ENCODE measurements at places on chromosomes 2 and 18. TPM values are rescaled to one million over a fixed set of nuclear protein-coding genes. Genes with fewer than 3 reads are reported as not detected.
A peak's percentile ranks its signal among the peaks of the same experiment; 100 is the strongest.

DNA sequence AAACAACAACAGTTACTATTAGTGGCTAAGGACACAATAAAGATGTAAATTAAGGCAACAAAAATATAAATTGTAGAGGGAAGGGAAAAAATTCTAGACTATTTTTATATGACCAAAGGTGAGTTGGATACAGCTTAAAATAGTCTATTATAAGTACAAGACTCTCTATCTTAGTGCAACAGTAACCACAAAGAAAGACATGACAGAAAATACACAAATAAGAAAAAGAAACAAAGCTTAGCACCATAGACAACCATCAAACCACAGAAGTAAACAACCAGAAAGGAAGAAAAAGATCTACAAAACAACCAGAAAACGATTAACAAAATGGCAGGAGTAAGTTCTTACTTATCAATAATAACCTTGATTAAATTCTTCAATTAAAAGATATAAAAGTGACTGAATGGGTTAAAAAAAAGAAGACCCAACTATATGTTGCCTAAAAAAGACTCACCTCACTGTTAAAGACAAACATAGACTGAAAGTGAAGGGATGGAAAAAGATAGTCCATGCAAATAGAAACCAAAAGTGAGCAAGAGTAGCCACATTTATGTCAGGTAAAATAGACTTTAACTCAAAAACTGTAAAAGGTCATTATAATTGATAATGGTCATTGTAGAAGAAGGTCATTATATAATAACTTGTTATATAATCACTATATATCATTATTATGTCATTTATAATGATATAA lies 62.5 kb downstream of the USP40 start:
- no peak for DNase-seq

DNA sequence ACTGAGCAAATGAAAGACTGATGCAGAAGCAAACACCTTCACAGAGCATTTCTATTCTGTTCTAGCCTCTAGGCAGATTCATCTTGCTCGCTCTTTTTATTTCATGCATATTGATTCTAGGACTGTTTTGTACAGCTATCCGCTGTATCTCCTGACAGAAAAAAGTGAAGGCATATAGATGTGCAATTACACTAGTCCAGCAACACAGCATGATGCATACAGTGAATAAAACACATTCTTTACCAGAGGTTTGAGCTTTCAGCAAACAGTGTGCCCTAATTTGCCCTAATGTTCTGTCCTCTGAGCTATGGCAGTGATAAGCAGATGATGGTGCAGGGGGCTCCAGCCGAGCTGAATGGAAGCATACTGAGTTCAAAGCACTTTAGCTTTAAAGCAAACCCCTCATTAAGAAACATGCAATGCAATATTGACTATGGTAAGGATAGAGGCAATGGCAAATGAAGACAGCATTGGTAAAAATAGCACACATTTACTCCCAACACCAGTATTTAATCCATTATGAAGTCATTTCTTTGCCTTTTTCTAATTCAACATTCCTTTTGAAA lies 141.2 kb upstream of the RGPD4 start:
- DNase-seq: no peak

- no peak for DNase-seq
Measured at GRCh38 chr2:143600116-143600515, 470.9 kb downstream of the ARHGAP15 start.

DNA sequence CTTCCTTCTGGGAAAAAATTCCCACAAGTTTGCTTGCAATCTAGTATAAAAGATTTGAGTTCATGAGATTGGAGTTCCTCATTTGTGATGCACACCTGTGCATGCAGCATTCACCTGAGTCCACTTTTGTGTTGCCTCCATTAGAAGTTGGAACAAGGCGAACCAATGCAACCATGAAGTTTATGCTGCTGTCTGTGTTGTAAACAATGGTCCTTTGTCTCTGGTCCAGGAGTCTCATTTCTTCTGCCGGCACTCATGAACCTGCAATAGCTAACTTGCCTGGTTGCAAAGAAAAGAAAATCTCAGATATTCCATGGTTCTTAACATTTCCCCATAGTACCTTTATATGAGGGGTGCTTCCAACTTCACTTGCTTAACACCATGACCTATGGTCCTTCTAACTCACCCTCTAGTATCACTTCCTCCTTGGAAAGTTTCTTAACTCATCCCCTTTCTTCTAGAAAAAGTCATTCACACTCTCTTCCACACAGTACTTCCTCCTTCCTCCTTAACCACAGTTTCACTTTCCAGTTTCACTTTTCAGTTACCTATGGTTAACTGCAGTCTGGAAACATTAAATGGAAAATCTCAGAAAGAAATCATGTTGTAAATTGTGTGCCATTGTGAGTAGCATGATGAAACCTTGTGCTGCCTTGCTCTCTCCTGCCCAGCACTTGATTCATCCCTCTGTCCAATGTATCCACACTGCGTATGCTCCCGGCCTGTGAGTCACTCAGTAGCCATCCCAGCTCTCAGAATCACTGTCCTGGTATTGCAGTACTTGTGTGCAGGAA lies 128.8 kb upstream of the TRIB2 start:
- peak; percentile 80 for DNase-seq

DNA sequence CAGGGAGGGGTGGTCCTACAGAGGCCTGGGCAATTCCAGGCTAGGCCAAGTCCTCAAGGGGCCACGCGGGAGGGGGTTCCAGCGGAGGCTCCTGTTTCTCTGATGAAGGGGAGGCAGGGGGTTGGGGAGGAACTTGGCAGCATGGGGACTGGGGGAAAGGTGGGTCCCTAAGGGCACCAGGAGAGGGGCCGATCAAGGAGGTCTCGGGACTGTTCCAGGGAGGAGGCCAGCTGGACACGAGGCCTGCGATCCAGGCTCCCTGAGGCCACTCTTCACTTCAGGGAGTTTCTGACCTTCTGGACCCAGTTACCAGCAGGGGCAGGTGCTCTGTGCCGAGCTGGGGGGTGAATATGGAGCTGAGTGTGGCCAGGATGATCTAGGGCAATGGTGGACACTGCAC lies 71.5 kb downstream of the ASB1 start:
- no peak for DNase-seq

DNA sequence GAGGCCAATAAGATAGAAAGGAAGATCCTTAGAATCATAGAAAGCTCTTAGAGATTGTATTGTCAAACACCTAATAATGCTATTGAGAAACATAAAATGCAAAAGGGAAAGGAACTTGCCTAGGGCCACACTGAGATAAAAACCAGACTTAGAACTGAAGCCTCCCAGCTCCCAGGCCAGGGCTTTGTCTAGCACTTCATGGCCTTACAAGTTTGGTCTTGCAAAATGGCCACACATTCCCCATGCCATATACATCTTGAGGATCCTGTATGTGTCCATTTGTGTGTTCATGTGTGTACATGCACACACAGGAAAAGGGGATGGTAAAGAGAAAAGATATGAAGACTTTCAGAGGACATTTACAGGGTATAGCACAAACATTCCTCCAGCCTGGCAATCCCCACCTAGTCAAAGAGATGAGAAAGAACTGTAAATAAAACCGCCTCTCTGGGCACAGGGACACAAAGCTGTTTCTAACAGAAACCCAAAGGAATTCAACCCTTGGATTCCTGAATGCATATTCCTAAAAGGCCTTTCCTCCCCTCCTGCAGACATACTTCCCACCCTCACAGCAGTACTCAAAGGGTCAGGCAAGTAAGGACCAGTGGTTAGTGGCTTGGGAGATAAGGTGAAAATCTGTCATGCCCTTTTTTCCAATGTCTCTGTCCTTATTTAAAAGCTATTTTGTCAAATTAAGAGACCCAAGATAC lies 99.7 kb upstream of the KLHL29 start:
- no peak for DNase-seq

DNA sequence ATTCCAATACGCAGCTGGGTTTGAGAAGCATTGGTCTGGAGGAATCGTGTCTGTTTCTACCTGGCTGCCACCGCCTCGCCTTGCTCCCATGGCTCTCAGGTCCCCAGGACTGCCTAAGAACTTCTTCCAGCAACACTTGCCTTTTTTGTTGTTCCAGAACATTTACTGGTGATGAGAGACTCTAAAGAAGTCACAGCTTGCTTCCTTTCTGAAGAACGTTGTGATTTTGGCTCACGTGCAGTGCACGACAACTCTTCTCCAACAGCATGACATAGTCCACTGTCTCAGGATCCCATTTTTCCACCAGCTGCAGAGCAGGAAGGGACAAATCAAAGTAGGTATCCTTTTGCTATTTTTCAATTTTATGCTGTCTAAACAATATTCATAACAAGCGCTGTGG lies 940.9 kb downstream of the SLC4A3 start:
- no peak for DNase-seq

GRCh38 chr2:30414961-30415360 lies 32.1 kb upstream of the LCLAT1 start:
- no peak for DNase-seq

DNA sequence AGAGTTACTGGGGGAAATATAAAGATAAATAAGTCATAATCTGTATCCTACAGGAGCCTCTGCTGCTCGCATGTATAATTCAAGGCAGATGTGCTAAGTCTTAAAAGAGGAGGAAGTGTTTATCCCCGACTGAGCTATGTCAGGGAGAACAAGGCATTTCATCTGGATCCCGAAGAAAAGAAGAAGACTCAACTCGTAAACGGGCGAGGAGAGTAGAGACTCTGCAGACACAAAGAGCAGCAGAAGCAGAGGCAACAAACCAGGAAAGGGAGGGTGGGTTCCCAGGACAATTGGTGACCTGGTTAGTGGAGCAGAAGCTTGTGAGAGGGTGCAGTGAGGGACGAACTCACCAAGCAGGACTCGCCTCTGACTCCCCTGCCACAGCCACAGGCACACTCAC lies 368.6 kb downstream of the EIPR1 start:
- DNase-seq: no peak

- no peak for DNase-seq
Measured at GRCh38 chr2:102143450-102143985, 972 bp downstream of the IL1R1 start.

The PLGLB1 gene
- total RNA-seq: 0.62 TPM

The C2orf15 gene
- 4.4 TPM for total RNA-seq

- no peak for DNase-seq
Measured at GRCh38 chr18:47983055-47983454, 52.6 kb upstream of the SMAD2 start.

- DNase-seq: peak; percentile 83
Measured at GRCh38 chr2:138615257-138615656, 113.7 kb downstream of the SPOPL start.

DNA sequence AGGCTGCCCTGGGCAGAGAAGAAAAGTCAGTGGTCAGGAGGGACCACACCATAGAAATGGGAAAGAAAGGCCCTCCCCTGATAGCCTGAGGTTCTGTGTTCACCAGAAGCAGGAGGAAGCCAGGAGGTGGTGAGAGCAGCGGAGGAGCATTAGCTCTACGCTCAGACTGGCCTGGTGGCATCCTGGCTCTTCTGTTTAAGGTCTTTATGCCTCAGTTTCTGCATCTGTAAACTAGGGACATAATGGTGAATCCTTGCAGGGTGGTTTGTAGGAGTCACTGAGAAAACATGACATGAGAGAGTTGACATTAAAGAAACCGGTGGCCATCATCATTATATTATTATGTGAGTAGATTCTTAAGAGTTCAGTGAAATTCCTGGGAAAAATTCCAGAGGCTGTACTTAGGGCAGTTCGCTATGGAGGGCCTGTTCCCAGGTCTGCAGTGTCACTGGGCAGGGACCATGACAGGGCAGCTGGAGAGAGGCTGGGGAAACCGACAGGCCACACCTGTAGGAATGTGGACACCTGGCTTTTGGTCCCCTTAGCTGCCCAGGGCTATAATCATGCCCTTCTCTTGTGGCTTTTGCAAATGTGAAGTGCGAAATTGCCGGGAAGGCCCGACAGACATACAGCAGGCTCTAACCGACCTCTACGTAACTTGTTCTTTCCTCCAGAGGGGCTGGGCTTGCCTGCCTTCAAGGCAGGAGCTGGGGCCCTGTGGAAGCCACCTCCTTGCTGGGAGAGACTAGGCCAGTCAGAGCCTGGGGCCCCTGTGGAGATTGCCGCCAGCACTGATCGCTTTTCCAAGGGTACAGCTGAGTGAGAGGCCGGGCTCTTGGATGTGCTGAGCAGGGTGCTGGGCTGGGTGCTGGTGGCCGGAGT lies 31.0 kb downstream of the GLI2 start:
- DNase-seq: no peak

GRCh38 chr2:174573621-174574081 lies 24.0 kb downstream of the WIPF1 start:
- DNase-seq: no peak

The KCNG3 gene
- 2.4 TPM for total RNA-seq

DNA sequence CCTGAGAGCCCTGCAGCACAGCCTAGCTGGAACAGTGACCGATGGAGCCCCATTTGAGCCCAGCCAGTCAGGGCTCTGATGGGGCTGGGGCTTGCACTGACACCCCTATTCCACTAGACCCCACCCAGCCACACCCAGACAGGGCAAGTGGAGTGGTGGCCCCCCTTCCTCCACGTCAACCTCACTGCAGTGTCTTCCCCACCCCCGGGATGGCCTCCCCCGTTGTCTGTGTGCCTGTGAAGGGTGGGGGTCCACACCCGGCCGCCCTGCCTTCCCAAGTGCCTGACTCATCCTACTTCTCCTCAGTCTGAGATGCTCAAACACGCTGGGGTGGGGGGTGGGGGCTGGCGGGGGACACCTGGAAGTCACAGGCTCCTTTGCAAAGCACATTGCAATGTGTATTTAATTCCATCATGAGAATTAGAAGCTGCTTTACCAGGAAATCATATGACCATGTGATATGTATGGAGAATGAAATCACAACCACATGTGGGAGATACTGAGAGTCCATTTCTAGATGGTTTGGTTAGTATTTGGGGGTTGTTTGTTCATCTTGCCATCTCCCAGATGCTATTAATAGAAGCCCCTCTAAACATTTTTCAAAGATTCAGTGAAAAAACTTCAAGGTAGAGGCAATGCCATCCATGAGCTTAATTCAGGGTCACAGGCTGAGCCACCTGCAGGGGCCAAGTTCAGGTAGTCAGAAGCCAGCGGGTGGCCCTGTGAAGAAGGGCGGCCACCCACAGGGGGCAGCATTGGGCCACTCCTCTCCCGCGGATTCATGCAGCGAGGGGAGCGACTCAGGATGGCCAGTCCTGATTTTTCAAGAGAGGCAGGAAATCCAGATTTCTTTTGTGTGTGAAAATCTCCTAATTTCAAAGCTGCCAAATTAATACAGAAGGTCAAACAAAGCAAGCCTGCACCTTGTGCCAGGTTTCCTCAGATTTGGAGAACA lies 22.7 kb upstream of the GMPPA start:
- peak; percentile 76 for DNase-seq

- peak; percentile 61 for DNase-seq
Measured at GRCh38 chr18:61635901-61636528, 256.8 kb downstream of the RNF152 start.

GRCh38 chr2:31402388-31402787 lies 12.2 kb downstream of the XDH start:
- peak; percentile 22 for DNase-seq

GRCh38 chr18:11989966-11990380 lies 8.7 kb downstream of the IMPA2 start:
- DNase-seq: peak; percentile 22

DNA sequence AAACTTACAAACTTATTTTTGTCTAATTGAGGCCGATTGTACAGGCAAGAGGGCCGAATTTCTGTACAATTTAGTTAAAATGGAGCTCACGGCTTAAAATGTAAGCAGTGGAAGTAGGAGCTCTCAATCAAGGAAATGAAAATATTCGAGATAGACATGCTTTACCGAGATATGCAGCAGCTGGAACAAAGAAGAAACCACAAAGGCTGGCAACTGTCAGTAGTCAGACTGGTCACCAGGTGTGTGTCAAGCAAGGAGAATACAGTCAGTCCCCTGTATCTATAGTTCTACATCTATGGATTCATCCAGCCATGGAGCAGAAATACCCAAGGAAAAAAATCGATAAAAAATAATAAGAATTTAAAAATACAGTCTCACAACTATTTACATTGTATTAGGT lies 122.6 kb downstream of the WDSUB1 start:
- DNase-seq: no peak
